Stimulated activated CD4-positive, alpha-beta T cell treated with anti-CD3 and anti-CD28 coated beads, TNF-alpha, amount 100 ng/mL, for 1 hour (primary cell): ENCODE measurements at places on chromosomes 5 and 9.

DNA sequence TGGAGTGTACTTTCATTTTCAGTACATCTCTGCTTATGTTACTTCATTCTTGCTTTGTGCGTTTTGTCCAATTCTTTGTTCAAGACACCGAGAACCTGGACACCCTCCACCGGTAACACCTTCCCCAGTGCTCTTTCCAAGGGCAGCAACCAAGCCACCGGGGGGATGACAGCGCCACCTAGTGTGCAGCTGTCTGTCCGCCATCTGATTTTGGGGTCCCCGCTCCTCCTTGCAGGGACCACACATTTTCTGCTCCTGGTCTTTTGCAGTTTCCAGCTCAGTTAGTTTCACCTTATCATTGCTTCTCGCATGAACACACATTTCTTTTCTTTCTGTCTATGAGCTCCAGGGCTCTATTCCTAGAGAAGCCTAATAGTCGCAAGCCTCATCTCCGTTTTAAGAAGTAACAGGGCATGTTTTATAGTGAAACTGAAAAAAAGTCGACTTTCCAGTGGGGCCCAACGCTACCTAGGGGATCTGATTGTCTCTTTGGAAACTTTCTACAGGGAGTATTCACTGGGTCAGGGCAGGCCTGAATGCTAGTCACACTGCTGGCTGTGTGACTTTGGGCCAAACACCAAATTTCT lies 152.1 kb downstream of the FSTL4 start:
- no peak for DNase-seq

DNA sequence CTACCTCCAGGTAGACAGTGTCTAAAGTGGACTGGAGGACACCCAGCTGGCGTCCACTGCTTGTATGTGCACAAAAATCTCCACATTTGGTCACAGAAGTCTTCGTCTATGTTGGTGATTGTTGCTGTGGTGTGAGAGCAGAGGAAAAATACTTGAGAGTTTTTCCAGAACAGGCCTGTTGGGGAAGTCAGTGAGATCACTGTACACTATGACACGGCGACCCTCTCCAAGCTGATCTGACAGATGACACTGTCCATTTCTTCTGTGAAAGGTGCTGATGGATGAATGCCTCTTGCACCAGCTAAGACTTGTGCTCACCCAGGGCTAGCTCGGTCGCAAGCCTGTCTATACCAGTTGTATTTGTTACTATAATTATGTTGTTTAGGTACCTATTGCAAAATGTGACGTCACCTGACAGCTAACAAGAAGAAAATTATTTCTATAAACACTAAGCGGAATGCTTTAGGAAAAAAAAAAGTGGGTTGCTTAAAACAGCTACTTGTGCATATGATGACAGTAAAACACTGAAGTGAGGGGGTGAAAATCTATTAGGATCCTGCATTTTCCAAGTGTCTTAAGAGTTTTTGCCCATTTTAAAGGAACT lies 142.3 kb downstream of the ROR2 start:
- no peak for DNase-seq

- no peak for DNase-seq
Observed at GRCh38 chr9:127384901-127385300, 12.1 kb upstream of the SLC2A8 start.

DNA sequence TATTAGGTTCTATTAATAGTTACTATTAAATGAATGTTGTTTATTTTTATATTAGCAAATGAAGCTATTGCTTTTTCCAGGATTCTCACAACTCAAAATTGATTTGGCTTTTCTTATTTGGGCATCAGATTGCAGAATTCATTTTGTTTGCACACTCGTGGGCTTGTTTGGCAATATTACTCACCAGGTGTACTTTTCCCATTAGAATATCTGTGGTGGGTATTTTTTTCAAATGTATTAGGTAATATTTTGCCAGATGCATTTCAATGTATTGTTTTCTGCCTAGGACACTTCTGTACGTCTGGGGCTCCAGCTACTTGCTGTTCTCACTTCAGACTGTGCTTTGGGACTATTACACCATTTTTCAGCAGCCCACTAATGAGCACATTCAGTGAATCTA lies 108.0 kb upstream of the GHR start:
- DNase-seq, result no peak

- DNase-seq, result no peak
Observed at GRCh38 chr5:67204821-67205220, 8.2 kb upstream of the CD180 start.

GRCh38 chr9:137433349-137433915 lies 7.7 kb downstream of the ENTPD8 start:
- DNase-seq, result no peak

- DNase-seq, result no peak
Observed at GRCh38 chr9:128895556-128895955, 13.6 kb downstream of the LRRC8A start.

DNA sequence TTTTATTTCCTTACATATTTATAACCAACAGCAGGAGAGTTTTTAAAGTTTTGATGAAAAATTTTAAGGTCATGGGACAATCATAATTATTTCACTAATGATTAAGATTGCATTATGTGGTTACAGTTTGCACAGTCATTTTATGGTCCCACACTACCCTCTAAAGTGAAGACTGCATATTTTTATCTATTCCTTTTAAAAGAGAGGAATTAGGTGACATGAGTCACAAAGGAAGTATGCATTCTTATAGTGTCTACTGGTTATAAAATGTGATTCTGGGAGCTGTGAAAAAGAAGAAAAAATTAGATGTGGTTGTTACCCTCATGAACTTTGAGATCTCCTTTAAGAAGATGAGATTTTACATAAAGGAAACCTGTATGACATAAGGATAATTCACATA lies 87.9 kb upstream of the GRIA1 start:
- no peak for DNase-seq

GRCh38 chr9:32069169-32069813 lies 315.2 kb upstream of the ACO1 start:
- no peak for DNase-seq

GRCh38 chr9:69658987-69659675 lies 13.0 kb downstream of the APBA1 start:
- no peak for DNase-seq

DNA sequence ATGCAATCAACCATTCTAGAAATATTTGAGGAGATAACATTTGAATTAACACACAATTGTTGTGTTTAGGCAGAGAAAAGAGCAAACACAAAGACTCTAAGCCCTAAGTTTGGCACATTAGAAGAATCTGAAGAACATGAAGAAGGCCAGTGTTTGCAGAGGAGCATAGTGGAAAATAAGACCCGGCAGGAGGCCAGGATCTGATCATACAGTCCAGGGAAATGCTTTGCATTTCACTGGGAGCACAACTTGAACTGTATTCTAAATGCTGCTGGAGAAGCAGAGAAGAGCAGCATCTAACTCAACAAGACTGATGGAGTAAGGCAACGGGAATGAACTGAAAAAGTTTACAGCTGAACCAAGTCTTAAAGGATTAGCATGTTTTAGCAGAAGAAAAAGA lies 463.4 kb downstream of the ZNF608 start:
- no peak for DNase-seq

- DNase-seq, result no peak
Observed at GRCh38 chr9:69494763-69495162, 169.7 kb downstream of the ENTREP1 start.

GRCh38 chr5:138615461-138615860 lies 40.3 kb upstream of the HSPA9 start:
- DNase-seq, result no peak

DNA sequence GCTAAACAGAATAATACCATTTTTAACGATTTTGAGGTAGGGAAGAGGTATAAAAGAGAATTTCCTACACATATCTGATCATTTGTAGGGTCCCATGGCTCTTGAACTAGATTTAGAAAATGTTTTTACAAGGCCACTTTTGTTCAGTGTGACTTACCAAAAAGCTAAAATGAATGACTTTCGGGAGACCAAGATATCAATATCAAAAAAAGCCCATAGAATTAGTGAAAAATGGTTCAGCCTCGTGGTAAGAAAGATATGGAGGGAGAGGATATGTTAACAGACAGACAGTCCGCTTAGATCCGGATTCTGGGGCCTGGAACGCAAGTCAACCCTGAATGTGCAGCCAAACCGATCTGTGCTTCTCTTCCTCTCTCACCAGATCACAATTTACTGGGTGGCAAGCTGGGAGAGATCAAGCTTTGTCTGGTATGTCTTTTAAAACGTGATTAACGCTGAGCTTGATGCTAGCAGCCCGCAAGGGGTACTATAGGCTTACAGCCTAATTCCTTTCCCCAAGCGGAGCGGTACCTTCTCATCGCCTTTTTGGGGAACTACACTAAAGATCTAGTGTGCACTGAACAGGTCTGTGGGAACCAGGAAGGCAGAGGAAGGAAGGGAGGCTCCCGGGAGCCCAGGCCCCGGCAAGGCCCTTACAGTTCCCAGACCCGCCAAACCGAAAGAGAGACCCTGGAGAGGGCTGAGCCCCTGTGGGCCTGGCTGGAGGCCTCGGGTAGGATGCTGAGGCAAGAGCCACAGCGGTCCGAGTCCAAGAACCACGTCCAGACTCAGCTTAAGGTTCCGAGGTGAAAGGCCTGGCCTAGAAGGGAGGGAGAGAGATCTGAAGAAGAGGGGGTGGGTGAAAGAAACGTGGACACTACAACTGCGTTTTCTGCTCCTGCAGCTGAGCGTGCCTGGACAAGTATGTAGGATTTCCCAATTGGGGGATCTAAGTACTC lies 2.9 kb downstream of the NR2F1-AS1 start:
- DNase-seq, result no peak

DNA sequence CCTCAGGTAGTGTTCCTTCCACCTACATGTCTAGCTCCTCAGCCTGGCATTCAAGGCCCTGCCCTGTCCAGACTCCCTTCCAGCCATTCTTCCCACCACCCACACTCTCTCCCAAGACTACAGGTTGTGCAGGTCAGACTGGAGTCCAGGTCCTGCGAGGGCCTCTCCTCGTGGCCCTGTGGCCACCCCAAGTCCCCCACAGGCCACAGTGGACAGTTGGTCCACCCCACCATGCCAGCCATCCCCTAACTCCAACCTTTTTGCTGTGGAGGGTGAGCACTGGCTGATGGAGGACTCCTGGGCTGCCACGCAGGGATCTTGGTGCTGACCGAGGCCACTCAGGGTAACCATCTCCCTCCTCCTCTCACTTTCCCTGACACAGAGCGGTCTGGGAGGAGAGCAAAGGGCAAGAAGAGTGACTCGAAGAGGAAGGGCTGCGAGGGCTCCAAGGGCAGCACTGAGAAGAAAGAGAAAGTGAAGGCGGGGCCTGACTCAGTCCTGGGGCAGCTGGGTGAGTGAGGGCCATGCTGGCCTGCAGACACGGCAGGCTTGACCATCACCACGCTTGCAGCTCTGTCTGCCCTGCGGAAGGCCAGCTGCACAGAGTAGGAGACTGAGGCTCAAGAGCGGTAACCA lies 51.0 kb downstream of the JADE2 start:
- no peak for DNase-seq

DNA sequence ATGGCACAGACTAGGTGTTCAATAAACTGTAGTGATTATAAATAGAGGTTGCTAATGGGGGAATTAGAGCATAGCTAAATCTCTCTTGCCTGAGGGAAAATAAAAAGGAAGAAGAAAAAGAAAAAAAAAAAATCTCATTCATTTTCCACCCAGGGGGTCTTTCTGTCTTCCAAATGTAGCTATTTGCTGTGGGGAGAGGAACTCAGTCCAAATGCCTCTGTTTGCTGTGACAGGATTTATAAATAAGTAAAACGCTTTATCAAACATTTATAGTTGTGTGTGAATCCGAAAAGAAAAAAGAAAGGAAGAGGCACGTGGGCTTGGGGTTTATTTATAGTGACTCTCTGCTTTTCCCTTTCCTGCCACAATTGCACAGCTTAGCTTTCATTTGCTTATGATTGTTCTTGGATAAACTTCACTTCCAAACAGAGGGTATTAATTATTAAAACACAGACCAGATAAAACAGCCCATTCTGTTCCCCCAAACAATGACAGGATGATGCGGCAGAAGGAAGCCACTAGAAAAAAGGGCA lies 245.7 kb downstream of the ASTN2 start:
- DNase-seq, result no peak

DNA sequence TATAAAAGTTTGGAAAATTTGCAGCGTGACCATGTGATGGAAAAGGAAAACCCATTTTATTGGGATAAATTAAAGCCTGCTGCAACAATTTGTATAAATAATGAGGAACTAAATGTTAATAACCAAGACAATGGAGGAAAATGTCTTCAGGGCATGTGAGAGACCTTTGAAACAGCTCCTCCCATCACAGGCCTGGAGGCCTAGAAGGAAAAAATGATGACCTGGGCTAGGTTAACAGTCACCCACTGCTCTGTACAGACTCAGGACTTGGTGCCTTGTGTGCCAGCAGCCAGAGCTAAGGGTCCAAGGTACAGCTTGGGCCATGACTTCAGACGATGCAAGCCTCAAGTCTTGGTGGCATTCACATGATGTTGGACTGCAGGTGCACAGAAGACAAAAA lies 22.0 kb upstream of the UGT3A1 start:
- DNase-seq, result no peak

DNA sequence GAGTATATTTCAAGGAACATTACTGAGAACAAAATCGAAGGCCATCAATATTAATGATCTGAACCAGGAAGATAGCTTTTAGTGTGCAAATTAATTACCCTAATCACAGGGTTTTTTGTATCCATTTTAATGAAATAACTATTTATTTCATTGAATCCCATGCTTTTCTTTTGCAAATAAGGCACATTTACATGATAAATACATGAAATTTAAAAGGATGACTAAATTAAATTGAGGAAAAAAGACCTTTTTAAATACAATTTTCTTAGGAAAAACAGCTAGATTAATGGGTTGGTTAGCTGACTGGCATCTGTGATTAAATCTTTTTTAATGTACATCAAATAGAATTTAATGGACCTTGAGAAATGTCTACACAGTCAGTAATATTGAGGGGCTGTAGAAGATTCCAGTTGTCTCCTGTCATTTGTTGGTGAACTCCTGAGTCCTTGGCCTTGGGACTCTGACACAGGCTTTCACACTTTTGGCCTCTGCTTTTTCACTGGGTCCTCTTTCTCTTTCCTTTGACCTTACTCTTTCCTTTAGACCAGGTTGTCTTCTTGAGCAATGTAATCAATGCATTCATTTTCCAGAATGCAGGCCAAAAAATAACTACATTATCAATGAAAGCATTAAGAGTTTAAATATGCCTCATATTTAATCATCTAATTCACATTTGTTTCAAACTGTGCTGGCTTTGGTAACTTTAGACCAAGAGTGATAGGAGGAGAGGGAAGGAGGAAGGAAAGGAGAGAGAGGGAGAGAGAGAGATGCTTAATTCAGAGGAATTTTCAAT lies 511.5 kb downstream of the ZNF608 start:
- no peak for DNase-seq

GRCh38 chr5:68849103-68849502 lies 244.7 kb upstream of the SLC30A5 start:
- no peak for DNase-seq
